ENCODE measurements at places on chromosomes 2 and 18. TPM values are rescaled to one million over a fixed set of nuclear protein-coding genes. Genes with fewer than 3 reads are reported as not detected.

- DNase-seq: no peak
Observed at GRCh38 chr2:205352593-205352992, 329.7 kb upstream of the NRP2 start.

The DSEL gene
- 6.8 TPM for total RNA-seq

DNA sequence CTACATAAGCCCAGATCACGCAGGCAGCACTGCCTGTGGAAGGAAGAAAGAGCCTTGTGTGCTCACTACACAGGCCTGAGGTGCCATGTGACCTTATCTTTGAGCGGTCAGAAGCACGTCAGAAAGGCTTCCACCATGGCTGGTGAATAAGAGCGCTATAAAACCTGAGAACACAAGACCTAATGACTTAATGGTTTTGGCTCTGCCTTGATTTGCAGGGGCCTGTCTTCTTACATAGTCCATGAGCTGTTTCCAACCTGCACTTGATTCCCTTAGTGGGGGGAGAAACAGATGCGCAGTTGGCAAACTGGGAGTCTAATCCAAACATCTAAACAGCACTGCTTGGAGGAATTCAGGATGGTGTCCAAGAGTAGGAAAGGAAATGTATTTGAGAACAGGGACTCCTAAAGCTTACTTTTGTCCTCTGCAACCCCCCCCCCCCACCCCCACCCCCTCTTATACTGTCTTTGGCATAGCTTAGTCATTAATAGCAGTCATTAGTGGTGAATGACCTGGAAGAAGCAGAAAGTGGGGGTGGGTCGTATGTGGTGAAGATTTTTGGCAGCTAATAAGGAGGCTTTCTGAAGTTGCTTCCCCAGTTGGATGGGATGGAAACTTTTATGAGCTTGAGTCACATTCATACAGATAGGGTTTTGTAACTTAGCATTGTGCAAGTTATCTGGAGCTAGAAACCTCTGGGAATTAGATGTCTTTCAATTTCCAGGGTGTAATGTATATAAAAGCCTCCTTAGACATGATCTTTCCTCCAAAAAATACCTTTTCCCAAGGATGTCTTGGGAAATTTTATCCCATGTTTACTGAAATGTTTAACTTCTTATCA lies 454.1 kb downstream of the MEIS1 start:
- DNase-seq: no peak

DNA sequence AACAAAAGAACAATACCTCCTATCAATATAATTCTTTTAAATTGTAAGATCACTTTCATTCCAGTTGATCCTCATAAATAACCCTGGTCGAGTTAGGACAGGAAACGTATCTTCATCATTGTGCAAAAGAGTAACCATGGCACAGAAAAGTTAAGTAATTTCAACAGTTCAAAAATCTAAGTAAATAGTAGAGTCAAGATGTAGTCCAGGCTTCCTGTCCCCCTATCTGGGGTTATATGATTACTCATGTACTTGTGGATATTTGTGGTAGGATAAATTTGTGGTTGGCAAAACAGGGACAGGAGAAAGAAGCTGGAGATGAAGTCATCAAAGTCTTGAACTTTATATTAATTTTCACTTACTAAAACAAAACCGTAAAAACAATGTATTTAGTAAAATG lies 772.6 kb downstream of the TSN start:
- no peak for DNase-seq

GRCh38 chr2:23363268-23363667 lies 21.7 kb upstream of the KLHL29 start:
- DNase-seq: no peak

The ZNF804A gene
- 2.2 TPM for total RNA-seq

The ALPI gene
- total RNA-seq: not detected

DNA sequence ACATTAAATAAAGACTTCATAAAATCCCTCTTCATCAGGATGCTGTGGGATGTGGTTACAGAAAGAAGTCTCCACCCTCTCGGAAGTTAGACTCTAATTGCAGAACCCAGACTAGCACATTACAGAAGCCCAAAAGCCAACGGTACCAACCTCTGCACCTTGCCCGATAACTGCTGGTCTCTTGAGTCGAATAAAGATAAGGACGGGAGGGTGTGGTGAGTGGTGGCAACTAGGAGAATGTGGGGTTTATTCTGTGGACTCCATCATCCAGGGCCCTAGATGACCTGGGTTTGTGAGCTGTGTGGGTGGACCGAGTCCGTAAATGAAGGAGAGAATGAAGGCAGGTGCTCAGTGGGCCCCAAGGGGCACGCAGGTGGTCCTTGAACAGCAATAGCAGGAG lies 462.8 kb upstream of the ID2 start:
- DNase-seq: no peak

The NGEF gene
- 17.8 TPM for total RNA-seq

GRCh38 chr2:127675331-127676261 lies at the start of gene LIMS2:
TSS of gene LIMS2 (minus strand) at chr2:127675530. CDS start at chr2:127675024, 506 bp downstream.
- DNase-seq: no peak

DNA sequence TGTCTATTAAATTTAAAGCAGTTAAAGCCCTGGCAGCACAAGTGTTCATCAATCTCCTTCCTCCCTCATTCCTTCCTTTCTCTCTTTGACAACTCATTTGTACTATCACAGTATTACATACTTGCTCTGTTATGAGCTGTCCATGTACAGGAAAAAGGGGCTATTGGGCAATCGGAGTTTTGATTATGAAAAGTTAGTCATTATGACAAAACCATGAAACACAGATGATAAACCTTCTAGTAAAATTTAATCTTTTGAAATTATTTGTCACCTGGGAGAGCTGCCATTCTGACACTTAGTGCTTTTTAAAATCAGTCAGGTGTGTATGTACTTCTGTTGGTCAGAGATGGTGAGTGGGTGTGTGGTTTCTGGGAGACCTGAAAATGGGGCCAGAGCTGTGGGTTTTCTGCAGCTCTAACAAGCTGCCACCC lies 39.4 kb downstream of the MAP4K4 start:
- no peak for DNase-seq

- no peak for DNase-seq
Observed at GRCh38 chr18:67310826-67311225, 205.7 kb downstream of the DSEL start.

- DNase-seq: no peak
Observed at GRCh38 chr2:146721486-146721885, 1123.3 kb upstream of the ACVR2A start.

GRCh38 chr2:214737188-214737587 lies 72.3 kb downstream of the BARD1 start:
- no peak for DNase-seq

GRCh38 chr2:105557021-105557920 lies 158.4 kb upstream of the FHL2 start:
- DNase-seq: no peak

- no peak for DNase-seq
Observed at GRCh38 chr2:117943013-117943672, 70.7 kb downstream of the CCDC93 start.

The CHN1 gene
- 20.8 TPM for total RNA-seq

DNA sequence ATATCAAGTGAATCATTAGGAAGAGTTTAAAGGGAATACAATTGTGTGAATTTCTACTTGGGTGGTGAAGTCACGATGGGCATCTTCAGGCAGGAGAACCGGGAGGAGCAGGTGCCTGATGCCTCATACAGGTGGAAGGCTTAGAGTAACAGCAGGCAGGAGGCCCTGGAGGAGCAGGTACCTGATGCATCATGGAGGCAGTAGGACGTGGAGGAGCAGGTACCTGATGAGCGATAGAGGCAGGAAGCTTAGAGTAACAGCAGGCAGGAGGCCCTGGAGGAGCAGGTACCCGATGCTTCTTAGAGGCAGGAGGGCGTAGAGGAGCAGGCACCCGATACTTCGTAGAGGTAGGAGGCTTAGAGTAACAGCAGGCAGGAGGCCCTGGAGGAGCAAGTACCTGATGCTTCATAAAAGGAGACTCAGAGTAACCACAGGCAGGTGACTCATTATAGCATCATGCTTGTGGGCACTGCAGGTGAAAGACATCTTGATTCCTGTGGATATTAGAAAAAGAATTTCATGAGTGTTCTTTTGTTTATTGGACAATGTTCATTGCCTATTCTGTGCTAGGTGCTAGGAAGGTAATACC lies 133.9 kb downstream of the ATP9B start:
- peak; percentile 42 for DNase-seq

The GAL3ST2 gene
- total RNA-seq: 1.6 TPM

GRCh38 chr2:33477473-33478468 lies 1.3 kb downstream of the RASGRP3 start:
- DNase-seq: peak; percentile 60

The WDFY1 gene
- total RNA-seq: 48.5 TPM

The HOXD12 gene
- 0.13 TPM for total RNA-seq

- no peak for DNase-seq
Observed at GRCh38 chr2:58089081-58089480, 42.5 kb downstream of the VRK2 start.

GRCh38 chr2:233451950-233452349 lies 97.7 kb downstream of the DGKD start:
- DNase-seq: no peak

DNA sequence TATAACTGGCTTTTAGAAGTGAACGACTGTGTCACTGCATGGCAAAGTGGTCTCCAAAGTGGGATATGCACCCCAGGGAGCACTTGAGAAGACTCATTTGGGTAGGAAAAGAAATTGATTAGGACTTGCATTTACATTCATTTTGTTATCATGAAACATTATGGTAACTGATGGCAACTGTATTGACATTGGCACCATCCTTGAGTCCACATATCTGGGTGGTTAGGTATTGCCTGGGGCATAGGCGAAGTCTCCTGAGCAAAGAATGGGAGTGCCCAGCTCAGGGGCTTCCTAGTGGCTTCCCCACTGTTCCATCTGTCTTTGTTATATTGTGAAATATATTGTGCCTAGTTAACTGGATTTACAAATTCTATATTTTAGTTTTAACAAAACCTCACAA lies 29.2 kb downstream of the SPATS2L start:
- DNase-seq: no peak

DNA sequence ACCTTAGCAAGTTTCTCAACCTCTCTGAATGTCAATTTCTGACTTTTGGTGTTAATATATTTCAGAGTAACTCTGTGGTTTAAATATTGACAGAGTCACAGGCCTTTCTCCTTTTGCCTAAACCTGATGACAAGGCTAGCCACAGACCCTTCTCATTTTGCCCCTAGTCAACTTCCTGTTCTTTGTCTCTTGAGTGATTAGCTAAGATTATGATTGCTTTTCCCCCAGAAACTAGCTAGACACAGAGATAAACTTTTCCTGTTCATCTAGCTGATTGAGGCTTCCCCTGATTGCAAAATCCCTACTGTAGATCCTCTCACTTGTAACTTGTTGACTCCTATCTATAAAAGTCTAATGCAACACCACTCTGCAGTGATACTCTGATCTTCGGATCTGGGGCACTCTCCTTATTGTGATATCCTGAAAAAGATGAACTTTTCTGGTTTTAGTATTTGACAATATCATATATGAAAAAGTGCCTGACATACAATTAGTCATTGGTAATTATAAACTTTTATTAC lies 241.4 kb downstream of the ZNF385B start:
- DNase-seq: no peak

The FAM228A gene
- not detected for total RNA-seq

DNA sequence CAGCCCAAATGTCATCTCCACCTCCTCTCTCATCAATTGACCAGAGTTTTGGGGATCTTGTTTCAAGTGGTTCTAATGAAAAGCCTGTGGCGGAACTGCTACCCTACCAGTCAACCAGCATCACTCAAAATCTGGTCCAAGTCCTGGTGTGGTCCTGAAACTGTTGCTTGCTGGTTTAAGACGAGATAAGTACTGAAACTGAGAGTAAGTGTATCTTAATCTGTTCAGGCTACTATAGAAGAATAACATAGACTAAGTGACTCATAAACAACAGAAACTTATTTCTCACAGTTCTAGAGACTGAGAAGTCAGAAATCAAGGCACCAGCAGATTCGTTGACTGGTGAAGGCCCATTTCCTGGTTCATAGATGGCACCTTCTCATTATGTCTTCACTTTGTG lies 879 bp upstream of the GALNT5 start:
- DNase-seq: no peak

DNA sequence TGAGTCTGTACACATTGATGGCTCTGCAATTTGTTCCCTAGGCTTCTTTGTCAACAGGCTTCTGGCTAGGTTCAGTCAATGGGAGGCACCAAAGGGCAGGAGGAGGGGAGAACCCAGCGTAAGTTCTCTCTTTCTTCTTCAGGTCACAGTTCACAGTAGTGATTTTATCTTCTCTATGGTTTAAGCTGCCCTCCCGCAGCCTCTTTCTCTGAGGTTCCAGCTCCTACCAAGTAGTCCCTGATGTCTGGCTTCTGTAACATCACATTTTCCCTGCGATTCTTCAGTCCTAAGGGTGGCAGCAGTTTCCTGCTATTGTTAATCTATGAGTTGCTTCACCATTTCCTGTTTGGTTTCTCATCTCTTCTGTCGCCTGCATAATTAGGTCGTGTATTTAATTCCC lies 107.4 kb downstream of the CPO start:
- no peak for DNase-seq

The UCN gene
- total RNA-seq: 4.4 TPM

The DYSF gene
- 0.31 TPM for total RNA-seq

The ALPG gene
- 65.3 TPM for total RNA-seq

The SOS1 gene
- 28.7 TPM for total RNA-seq

The CNDP1 gene
- not detected for total RNA-seq

DNA sequence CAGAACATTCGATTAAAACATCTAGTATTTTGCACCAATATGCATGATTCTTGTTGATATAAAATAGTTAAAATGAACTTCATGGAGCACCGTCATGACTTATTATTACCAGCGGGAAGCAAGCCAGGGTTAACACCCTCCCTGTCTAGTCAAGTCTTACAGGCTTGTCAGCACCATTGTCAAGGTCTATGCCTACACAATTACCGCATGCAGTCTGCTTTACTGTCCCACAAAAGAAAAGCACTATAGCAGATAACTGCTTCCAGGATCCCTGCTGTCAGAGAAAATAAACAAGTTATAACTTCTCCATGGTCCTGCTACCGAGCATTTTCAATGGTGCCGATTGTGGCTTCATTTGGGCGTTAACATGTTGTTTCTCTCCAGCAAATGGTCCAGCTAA lies 968.0 kb upstream of the FAM98A start:
- no peak for DNase-seq

DNA sequence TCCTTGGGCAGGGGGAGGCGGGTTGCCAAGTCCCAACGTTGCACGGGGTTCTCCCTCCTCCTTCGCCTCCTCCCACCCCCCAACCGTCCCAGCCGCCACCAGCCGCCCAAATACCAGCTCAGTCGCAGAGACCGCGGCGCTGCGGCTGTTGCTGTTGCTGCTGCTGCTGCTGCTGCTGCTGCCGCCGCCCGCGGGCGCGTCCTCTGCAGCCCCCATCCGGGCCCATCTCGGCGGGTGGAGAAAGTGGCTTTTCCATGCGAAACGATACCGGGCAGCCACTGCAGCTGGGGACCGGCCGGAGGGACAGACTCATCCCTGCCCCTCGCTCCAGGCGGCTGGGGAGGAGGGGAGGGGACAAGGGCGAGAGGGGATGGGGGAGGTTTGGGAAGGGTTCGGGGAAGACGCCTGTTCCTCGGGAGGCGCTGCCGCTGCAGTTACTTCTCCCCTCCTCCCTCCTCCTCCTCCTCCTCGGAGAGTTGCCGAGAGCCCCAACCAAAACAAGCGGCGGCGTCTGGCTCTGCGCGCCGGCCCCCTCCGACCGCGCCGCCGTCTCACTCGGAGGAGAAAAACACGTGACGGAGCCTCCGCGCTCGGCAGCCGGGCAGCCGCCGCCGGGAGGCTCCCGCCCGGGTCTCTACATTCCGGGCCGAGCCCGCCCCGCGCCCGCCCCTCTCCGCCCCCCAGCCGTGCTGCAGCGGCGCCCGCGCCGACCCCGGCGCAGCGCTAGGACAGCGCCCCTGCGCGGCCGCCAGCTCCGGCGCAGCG lies at the start of gene IRS1:
Gene IRS1, minus strand, starts transcription at position 610 of the 765 bp plus-strand sequence. CDS start 1,082 bp downstream, outside the sequence.
- DNase-seq: no peak

- DNase-seq: no peak
Observed at GRCh38 chr2:126963390-126963789, 64.7 kb downstream of the TEX51 start.

GRCh38 chr2:126827371-126827770 lies 71.3 kb upstream of the TEX51 start:
- DNase-seq: no peak

Measured in Panc1 (cell line).